ENCODE measurements at places on chromosomes 6 and 20.
A peak's percentile ranks its signal among the peaks of the same experiment; 100 is the strongest.

- no peak for DNase-seq
Observed at GRCh38 chr6:96888745-96889144, 8.9 kb downstream of the NDUFAF4 start.

GRCh38 chr6:16684195-16684689 is 77.0 kb downstream of the ATXN1 start:
- no peak for DNase-seq

GRCh38 chr6:1327630-1328029 is 15.7 kb downstream of the FOXQ1 start:
- no peak for DNase-seq

DNA sequence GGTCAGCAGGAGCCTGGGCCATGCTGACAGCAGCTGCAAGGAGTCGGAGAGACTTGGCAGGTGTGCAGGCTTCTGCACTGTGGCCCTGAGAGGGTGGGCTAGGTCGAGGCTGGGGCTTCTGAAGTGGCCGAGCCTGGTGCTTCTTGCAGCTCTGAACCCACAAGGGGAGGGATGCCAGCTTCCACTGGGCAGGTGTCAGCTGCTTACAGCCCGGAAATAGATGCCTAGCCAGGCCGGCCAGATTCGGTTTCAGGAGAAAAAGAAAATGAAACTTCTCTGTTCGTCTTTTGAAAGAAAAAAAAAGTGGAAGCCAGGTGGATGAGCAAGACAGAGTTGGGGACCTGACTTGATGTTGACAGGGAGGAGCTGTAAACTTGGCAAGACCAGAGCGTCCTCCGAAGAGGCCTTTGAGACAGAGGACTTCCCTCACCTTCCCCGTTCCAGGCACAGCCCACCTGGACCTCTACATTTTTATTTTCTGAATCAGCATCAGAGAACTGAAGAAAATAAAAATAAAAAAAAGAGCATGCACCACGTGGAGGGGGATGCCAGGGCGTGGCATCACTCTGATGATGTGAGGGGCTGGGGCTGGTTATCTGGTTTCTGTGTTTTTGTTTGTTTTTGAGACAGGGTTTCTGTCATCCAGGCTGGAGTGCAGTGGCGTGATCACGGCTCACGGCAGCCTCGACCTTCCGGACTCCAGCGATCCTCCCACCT is at the start of gene ZBP1:
ZBP1 (minus strand) TSS at position 153 of the 717 bp plus-strand sequence; CDS start at position 22, 131 bp downstream.
- no peak for DNase-seq

DNA sequence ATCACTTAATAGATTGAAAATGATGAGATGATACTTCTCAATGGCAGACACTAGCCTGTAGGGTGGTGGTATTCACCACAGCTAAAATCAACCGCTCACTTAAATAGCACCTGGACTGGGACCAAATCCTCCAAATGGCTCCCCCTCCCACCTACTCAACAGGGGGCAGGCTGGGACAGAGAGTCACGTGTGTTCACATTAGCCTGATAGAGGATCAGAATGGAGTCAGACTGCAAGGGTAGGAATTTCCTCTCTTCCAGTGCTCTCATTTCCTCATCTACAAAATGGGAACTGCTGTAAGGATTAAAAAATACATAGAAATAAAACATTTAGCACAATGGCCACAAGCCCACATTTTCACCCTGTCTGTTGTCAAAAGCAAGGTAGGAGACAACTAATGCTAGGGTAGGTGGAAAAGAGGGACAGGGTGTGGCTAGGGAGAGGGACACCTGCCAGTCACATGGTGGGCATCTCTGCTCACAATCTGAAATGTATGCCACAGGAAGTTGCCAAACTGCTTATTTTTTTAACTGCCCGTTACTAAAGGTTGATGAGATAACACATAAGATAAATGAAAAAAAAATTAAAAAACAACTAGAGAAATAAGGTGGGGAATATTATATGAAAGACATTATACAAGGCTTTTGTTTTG is 55.3 kb downstream of the BACH2 start:
- DNase-seq = no peak

DNA sequence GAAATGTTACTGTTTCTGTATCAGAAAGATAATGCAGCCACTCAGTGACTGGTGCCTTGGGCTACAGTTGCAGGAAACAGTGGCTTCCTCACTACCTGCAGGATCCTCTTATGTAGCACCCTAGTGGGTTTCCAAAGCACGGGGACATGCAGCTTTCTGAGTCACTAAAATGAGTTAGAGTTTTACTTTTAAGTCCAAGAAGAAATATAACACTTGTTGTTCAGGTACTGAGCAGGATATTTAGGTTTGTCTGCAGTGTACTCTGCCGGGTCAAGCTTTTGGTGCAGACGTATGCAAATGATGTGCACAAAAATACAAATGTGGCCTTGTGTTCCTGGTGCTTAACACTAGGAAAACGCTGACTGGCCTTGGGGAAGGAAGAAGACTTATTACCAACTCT is 22.0 kb downstream of the ACSS1 start:
- peak; percentile 3 for DNase-seq

DNA sequence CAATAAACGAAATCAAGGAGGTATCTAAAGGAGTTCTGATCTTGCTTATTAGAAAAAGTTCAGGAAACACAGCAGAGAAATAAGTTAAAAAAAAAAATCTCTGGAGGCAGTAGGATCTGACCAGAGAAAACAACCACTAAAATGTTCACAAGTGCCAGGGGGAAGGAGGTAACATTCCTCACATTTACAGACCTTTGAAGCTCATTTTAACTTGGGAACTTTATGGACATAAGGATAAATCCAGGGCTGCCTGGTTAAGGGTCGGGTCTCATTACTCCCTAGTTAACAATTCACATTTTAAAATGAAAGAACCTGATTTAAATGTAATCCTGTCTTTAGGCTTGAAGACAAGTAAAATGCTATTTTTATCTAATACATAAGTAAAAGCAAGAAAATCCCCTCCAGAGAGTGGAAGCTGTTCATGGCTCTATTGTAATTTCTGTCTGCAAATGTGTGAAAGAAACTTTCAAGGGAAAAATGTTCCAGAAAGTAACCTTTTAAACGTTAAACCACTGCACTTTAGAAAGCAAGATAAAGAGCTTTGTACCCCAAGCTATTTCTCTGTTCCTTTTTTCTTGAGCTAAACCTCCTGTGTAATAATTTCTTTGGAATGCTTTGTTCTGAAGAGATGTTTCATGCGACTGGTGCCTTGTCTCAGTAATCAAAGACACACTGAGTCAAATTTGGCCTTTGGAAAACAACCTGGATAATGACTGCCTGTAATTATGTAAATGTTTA is 38.2 kb downstream of the MYLIP start:
- no peak for DNase-seq

DNA sequence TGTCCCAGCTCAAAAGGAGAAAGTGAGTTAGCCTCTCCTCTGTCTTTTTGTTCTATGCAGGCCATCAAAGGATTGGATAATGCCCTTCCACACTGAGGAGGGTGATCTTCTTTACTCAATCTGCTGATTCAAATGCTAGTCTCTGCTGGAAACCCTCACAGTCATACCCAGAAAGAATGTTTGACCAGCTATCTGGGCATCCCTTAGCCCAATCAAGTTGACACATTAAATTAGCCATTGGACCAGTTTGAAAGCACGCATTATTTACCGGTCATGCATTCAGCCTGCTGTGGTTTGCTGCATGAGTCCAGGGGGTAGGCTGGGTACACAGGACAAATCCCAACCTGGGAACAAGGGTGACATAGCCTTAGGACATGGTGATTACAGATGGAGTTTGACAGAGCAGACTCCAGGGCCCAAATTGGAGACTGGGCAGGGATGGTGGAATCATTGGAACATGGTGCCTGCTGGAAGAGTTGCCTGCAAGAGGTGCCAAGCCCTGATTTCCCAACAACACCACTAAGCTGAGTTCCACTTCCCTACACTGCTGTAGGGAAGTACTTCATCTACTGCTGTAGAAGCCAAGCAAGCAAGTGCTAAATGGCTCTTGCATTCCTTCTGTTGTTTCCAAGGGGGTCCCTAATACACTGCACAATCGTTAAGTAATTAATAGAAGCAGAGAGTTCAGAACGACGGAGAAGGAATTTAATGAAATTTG is 87.7 kb downstream of the RNF182 start:
- DNase-seq = no peak

- no peak for DNase-seq
Observed at GRCh38 chr6:135940616-135941167, 89.2 kb downstream of the PDE7B start.

DNA sequence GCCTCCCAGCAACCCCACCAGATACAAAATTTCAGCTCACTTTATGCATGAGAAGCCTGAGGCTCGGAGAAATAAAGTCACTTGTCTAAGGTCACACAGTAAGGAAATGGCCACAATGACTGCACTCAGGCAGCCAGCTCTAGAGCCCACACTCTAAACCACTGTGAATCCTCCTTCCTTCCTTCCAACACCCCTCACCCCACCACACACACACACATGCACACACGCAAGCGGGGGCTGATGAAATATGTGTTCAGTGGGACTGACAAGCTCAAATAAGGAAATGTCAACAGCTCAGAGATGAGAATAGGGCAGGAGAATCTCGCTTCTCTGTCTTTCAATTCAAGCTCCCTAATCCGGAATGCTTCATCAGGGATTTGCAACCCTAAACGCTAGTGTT is 6.0 kb upstream of the BPIFA1 start:
- DNase-seq = no peak

DNA sequence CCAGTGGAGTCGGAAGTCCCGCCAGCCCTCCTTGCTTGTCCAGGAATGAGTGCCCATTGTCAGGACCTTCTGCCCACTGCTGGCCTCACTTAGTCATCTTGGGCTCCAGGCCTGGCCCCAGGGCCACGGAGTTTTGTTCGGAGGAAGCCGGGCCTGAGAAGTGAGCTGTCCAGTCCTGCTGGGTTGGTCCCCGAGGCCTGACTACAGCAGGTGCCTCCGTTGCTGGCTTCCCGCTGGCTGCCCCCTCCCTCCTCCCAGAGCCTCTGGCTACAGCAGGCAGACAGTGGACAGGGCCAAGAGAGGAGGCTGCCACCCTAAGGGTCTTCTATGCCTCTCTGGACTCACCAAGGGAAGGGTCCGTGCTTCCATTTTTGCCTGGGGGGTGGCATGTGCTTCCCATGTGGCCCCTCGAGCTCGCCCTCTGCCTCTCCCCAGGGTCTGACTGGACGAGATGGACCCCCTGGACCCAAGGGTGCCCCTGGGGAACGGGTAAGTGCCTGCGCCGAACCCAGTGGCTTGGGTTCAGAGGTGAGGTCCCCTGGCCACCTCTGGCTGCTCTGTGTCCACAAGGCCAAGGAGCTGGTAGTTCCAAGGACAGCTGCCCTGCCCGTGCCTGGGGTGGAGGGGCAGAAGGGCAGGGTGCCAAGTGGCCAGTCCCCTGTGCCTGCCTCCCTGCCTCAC is 2.8 kb downstream of the COL9A3 start:
- DNase-seq = no peak

DNA sequence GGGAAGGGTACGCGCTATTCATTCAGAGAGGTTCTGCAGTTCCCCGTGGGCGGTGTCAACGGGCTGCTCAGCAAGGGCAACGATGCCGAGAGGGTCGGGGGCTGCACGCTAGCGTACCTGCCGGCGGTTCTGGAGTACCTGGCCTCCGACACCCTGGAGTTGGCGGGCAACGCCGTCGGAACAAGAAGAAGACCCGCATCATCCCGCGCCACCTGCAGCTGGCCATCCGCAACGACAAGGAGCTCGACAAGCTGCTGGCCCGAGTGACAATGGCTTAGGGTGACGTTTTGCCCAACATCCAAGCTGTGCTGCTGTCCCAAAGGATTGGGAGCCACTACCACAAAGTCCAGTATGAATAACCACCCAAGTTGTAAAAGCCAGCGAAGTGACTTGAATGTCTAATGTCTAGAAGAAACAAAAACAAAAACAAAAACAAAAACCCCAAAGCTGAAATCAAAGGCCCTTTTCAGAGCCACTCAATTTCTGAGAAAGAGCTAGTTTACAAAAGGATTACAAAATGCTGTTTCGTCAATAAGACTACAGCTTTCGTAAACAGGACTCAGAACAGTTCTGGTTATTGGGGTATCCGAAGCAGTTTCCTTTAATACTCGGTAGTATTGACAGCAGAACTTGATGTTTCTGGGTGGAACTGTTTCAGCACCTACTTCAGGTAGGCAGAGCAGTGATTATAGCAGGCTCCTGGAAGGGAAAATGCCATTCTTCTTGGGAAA is 21.9 kb upstream of the SLC17A4 start:
- no peak for DNase-seq

- no peak for DNase-seq
Observed at GRCh38 chr6:13492357-13492756, 5.0 kb upstream of the GFOD1 start.

DNA sequence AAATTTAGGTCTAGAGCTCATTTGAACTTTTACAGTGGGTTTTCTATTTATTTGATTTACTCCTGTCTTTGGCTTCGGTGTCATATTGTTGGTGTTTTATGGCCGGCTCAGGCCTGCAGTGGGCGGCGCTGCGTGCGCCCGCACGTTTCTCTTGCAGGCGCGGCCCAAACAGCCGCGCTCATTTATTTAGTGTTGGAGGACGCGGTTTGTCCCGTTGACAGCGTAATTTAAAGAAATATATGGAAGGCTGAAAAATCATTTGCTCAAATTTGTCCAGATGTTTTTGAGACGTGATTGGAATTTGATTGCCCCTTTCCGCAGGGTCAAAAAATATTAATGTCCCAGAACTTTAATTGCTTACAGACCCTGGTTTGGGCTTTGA is 22.1 kb downstream of the TFAP2B start:
- DNase-seq = no peak

- DNase-seq = no peak
Observed at GRCh38 chr6:25156123-25156522, 123.1 kb upstream of the CARMIL1 start.

DNA sequence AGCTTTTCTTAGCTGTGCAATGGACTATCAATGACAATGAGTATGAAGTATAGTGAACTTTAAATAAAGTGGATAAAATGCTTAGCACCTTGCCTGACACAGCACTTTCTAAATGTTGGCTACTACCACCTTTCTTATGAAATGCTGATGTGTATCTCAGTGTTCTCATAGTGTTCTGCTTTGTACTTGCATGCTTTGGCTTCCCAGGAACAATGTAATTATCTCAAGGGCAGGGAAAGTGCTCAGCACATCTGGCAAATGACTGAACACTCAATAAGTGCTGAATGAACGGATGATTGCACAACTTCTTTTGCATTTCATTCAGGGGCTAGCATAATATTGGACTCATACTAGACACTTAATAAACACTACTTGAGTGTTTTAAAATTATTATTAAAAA is 28.2 kb upstream of the NOX3 start:
- no peak for DNase-seq

GRCh38 chr20:25242231-25242630 is 5.7 kb upstream of the PYGB start:
- DNase-seq = no peak

DNA sequence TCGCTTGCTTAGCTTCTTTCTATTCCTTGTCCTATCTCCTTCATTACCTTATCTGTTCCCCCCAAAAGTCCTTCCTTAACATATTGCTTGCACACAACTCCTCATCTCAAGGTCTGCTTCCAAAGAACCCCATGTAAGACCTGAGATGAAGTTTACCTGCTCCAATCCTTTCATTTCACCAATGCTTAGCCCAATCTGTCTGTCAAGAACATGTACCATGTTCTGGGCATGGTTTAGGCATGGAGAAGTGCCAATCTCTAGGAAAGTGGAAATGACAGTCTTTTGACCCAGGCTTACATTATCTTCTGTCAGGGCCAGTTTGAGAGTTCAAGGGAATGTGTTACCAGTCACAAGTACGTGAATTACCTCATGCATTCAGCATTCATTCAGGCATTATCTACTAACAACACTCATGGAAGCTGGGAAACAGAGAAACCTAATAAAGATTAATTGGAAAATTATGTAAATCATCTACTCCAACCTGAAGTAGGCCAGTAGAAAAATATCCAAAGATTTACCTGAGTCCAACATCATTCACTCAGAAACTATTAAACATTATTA is 15.8 kb upstream of the TASP1 start:
- no peak for DNase-seq

- no peak for DNase-seq
Observed at GRCh38 chr6:109793021-109793420, 101.9 kb downstream of the FIG4 start.

GRCh38 chr6:132752255-132752654 is 5.4 kb downstream of the VNN2 start:
- DNase-seq = no peak
